ENCODE measurements at places on chromosomes 12 and 14. TPM values are rescaled to one million over a fixed set of nuclear protein-coding genes. Genes with fewer than 3 reads are reported as not detected.

Gene CLEC6A
- not detected for total RNA-seq

Gene CLEC4A
- total RNA-seq = 1.2 TPM

DNA sequence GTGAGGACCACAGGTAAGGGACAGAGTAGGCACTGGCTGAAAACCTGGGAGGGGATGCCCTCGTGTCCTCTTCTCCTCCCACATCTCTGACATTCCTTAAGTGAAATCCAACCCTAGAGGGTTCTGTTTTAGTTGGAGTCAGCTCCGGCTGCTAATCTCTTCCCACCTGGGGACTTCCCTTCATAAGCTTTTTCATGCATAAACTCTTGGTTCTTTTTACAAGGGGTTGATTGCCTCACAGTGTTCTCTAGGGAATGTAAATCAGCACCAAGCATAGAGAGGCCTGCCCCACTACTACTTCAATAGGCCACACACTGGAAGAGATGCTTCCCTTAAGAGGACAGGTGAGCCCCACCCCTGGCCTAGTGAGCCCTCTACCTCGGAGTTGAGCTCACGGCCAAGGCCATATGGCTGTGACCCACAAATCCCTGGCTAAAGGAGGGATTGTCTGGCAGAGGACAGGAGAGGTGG is 3.2 kb upstream of the SYNDIG1L start:
- H3K4me3 ChIP-seq = no peak overlapping the region
- peaks cover 25% of the 10 kb centered on the region for H3K27me3 ChIP-seq
- DNase-seq = no peak
- no peaks in the 10 kb centered on the region for H3K4me1 ChIP-seq
- no peaks in the 10 kb centered on the region for H3K36me3 ChIP-seq
- no peak overlapping the region for H3K27ac ChIP-seq

GRCh38 chr12:15520083-15520482 is 197.8 kb downstream of the PTPRO start:
- H3K4me1 ChIP-seq = no peaks in the 10 kb centered on the region
- DNase-seq = no peak
- H3K36me3 ChIP-seq = no peaks in the 10 kb centered on the region
- peaks cover 22% of the 10 kb centered on the region for H3K27me3 ChIP-seq
- no peak overlapping the region for H3K27ac ChIP-seq
- no peak overlapping the region for H3K4me3 ChIP-seq

DNA sequence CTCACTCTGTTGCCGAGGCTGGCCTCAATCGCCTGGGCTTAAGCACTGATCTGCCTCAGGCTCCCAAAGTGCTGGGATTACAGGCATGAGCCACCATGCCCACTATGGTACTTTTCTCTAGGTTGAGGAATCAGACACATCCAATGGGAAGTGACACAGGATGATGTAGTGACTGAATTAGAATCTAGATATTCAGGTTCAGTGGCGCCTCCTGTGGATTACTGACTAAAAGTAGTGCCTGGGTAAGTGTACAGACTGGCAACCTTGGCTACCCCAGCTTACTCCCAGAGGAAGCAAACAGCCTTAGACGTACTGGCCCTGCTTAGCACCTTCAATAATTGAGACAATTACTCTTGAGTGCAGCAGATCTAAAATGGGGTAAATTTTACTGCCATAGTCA is 22.8 kb downstream of the GALNT8 start:
- no peaks in the 10 kb centered on the region for H3K27me3 ChIP-seq
- no peaks in the 10 kb centered on the region for H3K4me1 ChIP-seq
- H3K27ac ChIP-seq = no peak overlapping the region
- no peak for DNase-seq
- H3K4me3 ChIP-seq = no peak overlapping the region

GRCh38 chr12:131908092-131909080 is 14.0 kb downstream of the ULK1 start:
- H3K4me3 ChIP-seq = no peak overlapping the region
- H3K4me1 ChIP-seq = peaks cover 33% of the 10 kb centered on the region
- no peaks in the 10 kb centered on the region for H3K27me3 ChIP-seq
- no peak for DNase-seq

GRCh38 chr12:106045251-106045674 is 93.5 kb downstream of the NUAK1 start:
- no peaks in the 10 kb centered on the region for H3K36me3 ChIP-seq
- H3K27ac ChIP-seq = no peak overlapping the region

GRCh38 chr12:29781705-29782266 is 2.0 kb downstream of the TMTC1 start:
- H3K4me1 ChIP-seq = peaks cover 44% of the 10 kb centered on the region
- DNase-seq = no peak
- H3K27me3 ChIP-seq = no peaks in the 10 kb centered on the region
- H3K36me3 ChIP-seq = no peaks in the 10 kb centered on the region
- H3K4me3 ChIP-seq = peak overlapping the region; percentile 48

Gene ANO4
- 0.19 TPM for total RNA-seq

Data from heart right ventricle (tissue), 16 donors.